ENCODE measurements at places on chromosomes 11 and 22.

DNA sequence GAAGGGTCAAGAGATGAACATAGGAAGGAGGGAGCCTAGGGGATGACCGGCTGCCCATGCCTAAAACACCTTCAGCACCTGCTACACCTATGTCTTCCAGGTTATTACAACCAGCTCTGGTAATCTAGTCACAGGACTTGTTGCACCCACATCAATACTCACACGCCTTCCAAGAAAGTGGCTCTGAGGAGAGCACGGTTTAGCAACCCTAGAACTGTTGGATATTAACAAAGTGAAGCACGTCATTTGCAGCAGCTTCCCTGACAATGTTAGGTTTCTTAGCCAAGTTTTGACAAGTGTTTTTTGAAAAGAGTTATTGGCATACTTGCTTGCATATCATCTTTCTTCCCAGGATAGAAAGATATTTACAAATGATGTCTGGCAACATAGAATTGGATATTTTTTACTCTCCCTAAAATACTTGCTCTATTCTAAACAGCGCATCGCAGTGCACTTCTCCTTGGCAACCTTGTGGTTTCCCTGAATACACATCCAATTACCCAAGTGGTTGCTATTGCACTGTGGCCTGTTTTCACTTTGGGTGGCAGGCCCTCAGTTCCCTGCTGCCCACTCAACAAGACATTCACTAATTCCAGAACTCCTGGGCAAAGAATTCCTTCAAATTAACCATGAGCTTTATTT is 94.3 kb upstream of the ARHGAP42 start:
- DNase-seq, result no peak

DNA sequence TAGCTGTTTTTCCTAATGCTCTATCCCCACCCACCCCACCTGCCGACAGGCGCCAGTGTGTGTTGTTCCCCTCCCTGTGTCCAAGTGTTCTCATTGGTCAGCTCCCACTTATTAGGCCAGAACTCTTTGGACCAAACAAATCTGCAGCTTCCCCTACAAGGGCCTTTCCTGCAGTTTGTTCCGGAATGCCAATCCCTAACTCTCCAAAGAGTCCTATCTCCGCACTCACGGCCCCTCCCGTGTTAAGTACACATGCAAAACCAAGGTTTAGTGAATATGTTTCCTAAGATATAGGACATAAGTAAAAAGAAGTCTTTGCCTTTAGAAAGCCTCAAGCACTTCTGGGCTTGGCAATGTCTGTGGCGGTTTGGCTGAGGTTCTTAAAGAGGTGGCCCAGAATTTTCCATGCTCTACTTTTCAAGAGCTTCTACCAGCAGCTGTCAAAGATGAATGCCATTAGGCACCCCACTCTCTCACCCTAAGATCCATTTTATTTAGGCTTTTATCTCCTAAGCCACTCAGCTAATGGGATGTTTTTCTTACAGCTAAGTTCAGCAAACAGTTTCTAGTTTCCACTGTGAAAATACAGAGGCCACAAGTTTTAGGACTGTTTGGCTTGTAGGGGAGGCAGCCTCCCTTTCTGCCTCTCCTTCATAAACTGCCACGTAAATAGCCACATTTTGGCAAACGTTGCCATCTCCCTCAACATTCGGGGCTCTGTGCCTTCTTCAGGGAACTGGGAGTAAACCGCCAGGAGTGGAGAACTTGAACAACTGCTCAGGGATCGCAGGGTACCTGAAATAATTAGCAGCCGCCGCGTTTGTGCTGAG is 1.6 kb downstream of the CD59 start:
- no peak for DNase-seq

GRCh38 chr11:124052966-124053365 is 11.8 kb upstream of the OR10G7 start:
- DNase-seq, result no peak

- DNase-seq, result no peak
Measured at GRCh38 chr11:12598330-12599256, 75.6 kb upstream of the TEAD1 start.

DNA sequence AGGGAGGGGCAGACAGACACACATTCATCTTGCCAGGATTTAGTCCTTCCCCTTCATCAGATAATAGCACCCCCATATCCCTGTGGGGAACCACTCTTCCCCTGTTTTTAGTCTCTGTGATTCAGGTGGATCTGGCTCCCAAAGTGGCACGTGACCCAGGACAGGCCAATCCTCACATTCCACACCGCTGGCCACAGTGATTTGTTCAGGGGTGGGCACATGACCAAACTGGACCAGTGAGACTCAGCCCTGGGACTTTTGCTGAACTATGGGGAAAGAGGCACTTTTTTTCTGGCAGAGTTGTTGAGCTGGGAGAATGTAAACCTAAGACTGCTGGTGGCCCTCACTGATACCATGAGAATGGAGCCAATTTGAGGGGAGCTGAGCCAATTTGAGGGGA is 19.1 kb upstream of the KCNJ11 start:
- DNase-seq, result no peak

DNA sequence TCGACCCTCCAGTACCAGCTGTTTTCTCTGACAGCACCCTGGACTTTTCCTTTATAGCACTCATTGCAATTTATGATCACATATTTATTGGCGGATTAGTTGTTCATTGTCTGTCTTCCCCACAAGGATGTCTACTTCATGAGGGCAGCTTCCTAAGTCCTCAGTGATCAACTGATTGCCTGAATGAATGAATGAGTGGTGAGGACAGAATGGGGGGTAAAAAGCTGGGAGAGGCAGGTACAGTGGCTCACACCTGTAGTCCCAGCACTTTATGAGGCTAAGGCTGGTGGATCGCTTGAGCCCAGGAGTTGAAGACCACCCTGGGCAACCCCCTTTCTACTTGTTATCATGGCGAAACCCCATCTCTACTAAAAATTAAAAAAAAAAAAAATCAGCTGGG is 11.1 kb upstream of the SOX10 start:
- DNase-seq, result no peak

Data from stimulated activated CD8-positive, alpha-beta memory T cell treated with anti-CD3 and anti-CD28 coated beads, Interleukin-2, amount 100 ng/mL, for 48 hours (primary cell).